Heart right ventricle (tissue), 16 donors: ENCODE measurements at places on chromosomes 7 and 10. TPM values are rescaled to one million over a fixed set of nuclear protein-coding genes. Genes with fewer than 3 reads are reported as not detected.

Gene MLXIPL
- 2.0 TPM for total RNA-seq

Gene CCDC172
- not detected for total RNA-seq

GRCh38 chr7:84624927-84625326, 430.3 kb upstream of the SEMA3A start:
- no peak for DNase-seq

GRCh38 chr7:16982640-16983350, 101.0 kb upstream of the AGR3 start:
- no peak for DNase-seq
